Heart left ventricle (tissue), 16 donors: ENCODE measurements at places on chromosomes 16 and 17. TPM values are rescaled to one million over a fixed set of nuclear protein-coding genes. Genes with fewer than 3 reads are reported as not detected.

Gene POLR3E
- total RNA-seq: 30.0 TPM

Gene TNFRSF13B
- total RNA-seq: not detected

Gene SRCIN1
- 0.58 TPM for total RNA-seq

Gene CCDC40
- total RNA-seq: 5.7 TPM

Gene TBC1D3K
- total RNA-seq: not detected

Gene WFIKKN1
- total RNA-seq: 0.25 TPM

Gene CDK5R1
- total RNA-seq: 1.4 TPM

Gene TBC1D26
- not detected for total RNA-seq

Gene WSCD1
- total RNA-seq: 4.4 TPM

Gene CDC27
- total RNA-seq: 49.1 TPM

Gene STX4
- total RNA-seq: 49.0 TPM

Gene ZNF747
- total RNA-seq: 14.9 TPM

Gene GPRC5B
- 80.2 TPM for total RNA-seq

Gene DLX4
- not detected for total RNA-seq
